ENCODE measurements at places on chromosomes 6 and 20.

GRCh38 chr6:163195721-163196691, 218.5 kb upstream of the QKI start:
- no peak for DNase-seq

DNA sequence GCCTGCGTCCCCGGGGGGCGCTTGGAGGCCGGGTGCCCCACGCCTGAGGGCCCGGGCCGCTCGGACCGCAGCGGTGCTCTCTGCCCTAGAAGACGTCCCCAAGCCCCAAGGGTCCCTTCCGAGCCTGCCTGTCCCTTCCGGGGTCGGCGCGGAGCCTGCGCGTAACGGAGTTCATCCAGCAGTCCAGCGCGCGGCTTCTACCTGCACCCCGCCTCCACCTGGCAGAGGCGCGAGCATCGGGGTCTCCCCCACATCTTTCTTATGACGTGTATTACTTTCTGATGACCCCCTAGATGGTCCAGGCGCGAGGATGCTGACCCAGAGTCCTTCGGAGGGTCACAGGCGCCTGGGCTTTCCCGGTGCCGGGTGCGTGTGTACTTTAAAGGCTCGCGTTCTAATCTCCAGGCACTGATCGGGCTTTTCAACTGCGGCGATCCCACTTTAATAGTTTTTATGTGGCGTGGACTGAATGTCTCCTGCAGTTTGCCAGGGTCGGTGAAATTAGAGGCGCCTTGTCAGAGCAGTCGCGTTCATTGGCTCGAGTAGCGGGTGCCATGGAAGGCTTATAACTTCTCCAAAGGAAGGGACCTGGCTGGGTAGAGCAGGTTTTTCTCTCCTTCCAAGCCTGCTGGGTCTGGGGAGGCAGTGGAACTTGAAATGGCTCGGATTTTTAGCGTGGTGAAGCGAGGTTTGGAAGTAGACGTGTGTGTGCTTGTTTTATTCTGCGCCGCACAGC, 912 bp downstream of the EYA4 start:
- peak; percentile 46 for DNase-seq

- DNase-seq: peak; percentile 52
These were observed 261.4 kb upstream of the JARID2 start for GRCh38 chr6:14984519-14984853.

GRCh38 chr20:49323622-49324238, 45.9 kb upstream of the ZNFX1 start:
- peak; percentile 26 for DNase-seq

DNA sequence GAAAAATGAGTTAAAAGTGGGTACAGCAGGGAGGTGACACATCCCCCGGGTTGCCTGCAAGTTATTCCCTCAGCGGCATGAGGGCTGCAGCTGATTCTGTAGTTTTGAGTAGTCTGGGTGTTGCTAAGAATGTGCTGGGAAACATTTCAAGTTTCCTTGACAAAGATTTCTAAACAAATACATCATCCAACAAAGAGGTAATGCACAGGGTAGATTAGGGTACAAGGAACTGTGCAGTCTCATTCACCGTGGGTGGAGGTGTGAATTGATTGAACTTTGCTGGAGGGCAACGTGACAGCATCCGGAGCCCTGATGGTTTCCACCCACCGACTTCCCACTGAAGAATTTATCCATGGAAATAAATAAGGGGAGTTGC, 21.8 kb downstream of the CASS4 start:
- DNase-seq: no peak

DNA sequence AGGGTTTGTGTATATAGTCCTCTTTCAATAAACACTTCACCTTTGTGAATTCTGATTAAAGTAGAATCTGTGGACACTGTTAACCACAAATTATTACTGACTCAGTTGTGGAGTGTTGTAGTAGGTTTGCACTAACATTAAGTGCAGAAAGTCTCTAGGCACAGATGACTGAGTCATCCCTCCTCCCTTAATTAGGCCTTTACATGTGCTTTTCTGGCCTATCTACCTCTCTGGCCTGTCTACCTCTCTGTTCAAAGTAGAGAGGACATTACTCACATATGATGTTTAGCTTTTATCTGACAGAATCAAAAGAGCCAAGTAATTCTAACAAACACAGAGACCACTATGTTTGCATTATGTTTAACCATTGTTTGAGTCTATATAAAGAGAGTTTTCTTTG, 783.0 kb downstream of the TENT5A start:
- no peak for DNase-seq

- no peak for DNase-seq
These were observed 52.4 kb downstream of the MAP3K7 start for GRCh38 chr6:90534337-90535025.

DNA sequence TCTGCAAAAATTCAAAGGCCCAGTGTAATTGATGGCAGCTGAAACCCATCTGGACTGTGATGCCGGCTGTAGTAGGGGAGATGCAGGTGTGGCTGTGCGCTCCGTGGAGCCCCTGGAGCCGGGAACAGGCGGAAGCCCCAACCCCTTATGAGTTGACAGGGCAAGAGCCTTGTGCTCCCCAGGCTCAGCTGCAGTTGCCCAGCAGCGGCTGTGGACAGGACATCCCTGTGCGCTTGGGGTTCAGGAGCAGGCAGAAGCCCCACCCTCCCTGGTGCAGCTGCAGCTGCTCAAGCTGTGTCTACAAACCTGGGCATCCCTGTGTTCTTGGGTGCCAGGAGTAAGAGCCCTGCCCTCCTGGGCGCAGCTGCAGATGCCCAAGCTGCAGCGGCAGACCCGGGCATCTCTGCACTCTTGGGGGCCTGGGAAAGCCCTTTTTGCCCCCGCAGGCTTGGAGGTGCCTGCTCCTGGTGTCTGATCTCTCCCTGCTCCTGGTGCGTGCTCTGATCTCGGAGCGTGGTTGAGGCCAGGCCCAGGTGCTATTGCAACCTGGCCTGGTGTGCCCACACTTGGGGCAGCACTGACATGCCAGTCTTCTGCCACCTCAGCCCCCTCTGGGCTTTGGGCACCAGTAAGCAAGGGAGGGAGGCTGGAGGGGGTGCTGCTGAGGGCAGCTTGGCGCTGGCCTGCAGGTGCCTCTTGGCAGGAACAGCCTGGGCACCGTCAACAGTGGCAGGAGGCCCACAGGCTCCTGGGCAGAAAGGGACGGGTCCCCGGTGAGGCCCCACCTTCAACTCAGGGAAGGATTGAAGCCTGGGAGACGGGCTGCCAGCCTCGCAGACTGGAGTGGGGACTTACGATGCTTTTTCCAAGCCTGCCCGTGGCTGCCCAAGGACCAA, 30.3 kb downstream of the OR2J2 start:
- DNase-seq: no peak

- no peak for DNase-seq
These were observed 105.9 kb downstream of the MAN1A1 start for GRCh38 chr6:119243657-119244056.
